ENCODE measurements at places on chromosomes 6 and 20. TPM values are rescaled to one million over a fixed set of nuclear protein-coding genes. Genes with fewer than 3 reads are reported as not detected.
A peak's percentile ranks its signal among the peaks of the same experiment; 100 is the strongest.

The ANGPT4 gene
- total RNA-seq = not detected

DNA sequence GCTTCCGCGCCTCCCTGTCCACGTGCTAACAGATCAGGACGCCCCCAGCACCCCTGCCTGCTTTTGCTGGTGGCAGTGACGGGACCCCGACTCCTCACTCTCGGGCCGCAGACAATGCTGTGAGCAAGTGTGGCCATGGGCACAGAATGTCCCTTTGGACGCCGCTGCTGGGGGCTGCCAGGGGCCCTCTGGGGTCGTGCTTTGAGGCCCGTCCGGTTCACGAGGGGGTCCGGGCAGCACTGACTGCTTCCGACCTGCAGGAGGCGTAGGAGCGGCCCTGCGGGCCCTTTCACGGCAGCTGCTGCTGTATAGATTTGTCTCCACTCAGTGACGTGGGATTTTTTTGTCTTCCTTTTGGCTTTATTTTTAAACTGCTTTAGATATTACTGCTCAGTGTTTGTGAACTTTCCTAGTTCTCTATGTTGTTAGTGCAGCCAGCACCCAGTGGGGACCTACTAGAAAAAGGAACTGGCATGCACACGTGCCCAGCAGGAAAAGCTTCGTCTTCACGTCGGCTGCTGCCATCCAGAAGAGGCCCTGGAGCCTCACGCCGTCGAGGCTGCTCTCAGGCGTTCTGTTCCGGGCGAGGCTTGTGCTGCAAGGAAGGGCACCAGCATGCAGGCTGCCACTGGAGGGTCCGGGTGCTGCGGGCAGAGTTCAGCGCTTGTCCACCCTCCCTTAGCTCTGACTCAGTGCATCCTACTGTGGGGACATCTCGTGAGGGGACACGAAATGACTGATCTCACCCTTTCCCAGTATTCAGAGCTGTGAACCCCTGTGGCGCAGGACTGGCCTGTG, 21.7 kb downstream of the UCKL1 start:
- H3K27ac ChIP-seq = no peak overlapping the region
- H3K4me3 ChIP-seq = no peak overlapping the region
- no peaks in the 10 kb centered on the region for H3K4me1 ChIP-seq
- peaks cover 34% of the 10 kb centered on the region for H3K36me3 ChIP-seq

The CLDN20 gene
- not detected for total RNA-seq

DNA sequence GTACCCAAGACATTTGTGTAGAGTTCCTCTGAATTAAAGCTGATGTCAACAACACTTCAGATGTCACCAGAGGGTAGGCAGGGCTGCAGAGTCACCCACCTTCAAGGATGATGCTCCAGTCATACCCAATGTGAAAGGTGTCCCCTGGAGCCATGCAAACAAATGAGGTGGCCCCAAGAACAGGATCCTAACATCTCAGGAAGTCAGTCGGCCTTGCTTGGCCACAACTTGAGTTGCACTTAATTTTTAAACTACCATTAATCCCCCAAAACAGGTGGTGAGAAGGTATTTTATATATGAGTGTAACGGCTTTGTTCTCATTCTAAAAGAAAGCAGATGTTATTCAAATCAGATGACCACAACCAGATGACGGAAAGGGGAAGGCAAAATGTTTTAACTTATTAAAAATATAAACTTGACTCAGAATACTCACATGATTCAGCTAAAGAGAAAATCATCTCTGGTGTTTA, 21.1 kb upstream of the SERPINB1 start:
- peaks cover 7% of the 10 kb centered on the region for H3K36me3 ChIP-seq
- H3K4me3 ChIP-seq = no peak overlapping the region
- DNase-seq = peak; percentile 67
- peaks cover 83% of the 10 kb centered on the region for H3K4me1 ChIP-seq
- no peaks in the 10 kb centered on the region for H3K27me3 ChIP-seq

GRCh38 chr20:32480371-32481241, 104.5 kb downstream of the NOL4L start:
- H3K4me1 ChIP-seq = peaks cover 55% of the 10 kb centered on the region
- H3K27ac ChIP-seq = no peak overlapping the region
- no peak overlapping the region for H3K4me3 ChIP-seq
- no peaks in the 10 kb centered on the region for H3K36me3 ChIP-seq
- no peak for DNase-seq

- H3K27ac ChIP-seq = no peak overlapping the region
- H3K4me1 ChIP-seq = no peaks in the 10 kb centered on the region
- H3K27me3 ChIP-seq = no peaks in the 10 kb centered on the region
- peaks cover 11% of the 10 kb centered on the region for H3K36me3 ChIP-seq
Observed at GRCh38 chr6:159615918-159616317, 77.1 kb downstream of the SOD2 start.

The GHRH gene
- total RNA-seq = not detected

GRCh38 chr6:150382171-150382570, 13.4 kb downstream of the IYD start:
- no peak overlapping the region for H3K4me3 ChIP-seq
- no peak overlapping the region for H3K27ac ChIP-seq
- DNase-seq = no peak
- peaks cover 14% of the 10 kb centered on the region for H3K27me3 ChIP-seq

The DOP1A gene
- total RNA-seq = 6.6 TPM

The COL12A1 gene
- not detected for total RNA-seq

The COL20A1 gene
- not detected for total RNA-seq

DNA sequence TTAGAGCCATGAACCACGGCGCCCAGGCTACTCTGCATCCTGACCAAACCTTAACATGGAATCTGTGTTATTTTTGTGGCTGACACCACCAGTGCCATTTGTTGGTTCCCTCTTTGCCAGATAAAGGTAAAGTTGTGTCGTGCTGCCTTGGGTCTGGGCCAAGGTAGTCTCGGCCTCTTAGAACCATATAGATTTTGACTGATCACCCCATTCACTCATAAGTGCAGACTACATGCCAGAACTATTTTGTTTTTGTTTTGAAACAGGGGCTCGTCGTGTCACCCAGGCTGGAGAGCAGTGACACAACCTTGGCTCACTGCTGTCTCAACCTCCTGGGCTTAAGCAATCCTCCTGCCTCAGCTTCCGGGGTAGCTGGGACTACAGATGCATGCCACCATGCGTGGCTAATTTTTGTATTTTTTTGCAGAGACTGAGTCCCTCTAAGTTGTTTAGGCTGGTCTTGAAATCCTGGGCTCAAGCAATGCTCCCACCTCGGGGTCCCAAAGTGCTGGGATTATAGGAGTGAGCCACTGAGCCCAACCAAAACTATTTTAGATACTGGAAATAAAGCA, 19.2 kb upstream of the RIPOR3 start:
- no peak overlapping the region for H3K4me3 ChIP-seq
- no peak overlapping the region for H3K27ac ChIP-seq
- DNase-seq = no peak
- no peaks in the 10 kb centered on the region for H3K36me3 ChIP-seq

The DYNLRB1 gene
- total RNA-seq = 66.6 TPM

DNA sequence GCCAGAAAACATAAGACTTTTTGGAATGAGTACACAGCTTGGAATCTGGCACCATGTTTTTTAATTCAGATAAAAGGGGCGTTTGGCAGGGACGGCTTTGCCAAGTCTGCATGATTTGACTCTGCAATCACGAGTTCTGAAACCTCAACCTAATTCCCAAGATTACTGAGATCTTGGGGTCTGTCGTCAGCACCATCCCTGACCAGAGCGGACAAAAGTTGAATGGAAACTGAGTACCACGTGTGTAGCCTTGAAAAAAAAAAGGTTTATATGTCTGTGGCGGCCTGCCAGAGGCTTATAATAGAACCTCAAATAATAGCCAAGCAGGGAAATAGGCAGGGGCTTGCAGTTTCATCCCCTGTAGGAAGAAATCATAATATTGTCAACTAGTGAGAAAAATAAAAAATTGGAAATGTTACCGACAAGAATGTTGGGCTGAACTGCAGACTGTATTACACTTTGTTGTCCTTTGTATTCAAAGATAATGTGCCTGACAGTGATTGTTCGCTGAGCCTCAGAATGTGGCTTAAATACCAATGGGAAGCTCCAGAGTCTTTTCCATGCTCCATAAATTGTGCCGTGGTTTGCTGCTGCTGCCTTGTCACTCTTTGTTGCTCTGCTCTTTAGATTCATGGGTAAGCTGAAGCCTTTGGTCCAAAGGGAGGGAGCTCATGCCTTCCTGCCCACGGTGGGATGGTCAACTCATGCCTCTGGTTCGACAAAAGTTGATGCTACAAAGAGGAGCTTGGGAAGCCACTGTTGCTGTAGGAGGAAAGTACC, 118.8 kb upstream of the ARID1B start:
- no peak overlapping the region for H3K4me3 ChIP-seq
- no peak for DNase-seq
- H3K36me3 ChIP-seq = no peaks in the 10 kb centered on the region
- H3K27me3 ChIP-seq = no peaks in the 10 kb centered on the region

DNA sequence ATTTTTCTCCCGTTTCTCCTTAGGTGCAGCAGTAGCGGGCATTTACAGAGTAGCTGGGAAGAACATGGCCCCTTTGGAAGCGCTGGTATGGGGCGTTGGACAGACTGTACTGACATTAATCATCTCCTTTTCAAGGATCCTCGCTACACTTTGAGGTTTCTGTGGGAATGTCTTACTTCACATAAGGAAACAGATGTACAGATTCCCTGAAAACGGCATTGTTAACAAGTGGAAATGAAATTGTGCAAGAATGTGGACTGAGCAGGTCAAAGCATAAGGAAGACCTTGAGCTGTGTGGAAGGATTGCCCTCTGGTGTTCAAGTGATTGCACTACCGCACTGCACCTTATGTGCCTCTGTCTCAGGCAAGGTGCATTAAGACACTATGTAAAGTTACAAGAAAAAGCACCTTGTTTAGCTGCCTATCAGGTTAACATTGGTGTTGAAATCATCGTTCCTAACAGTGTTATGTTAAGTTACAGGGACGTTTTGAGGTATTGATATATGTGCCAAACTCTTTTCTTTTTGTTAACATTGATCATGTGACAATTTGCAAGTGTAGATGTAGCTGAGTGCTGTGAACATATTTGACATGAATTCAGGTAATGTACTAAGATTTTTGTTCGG, 38.0 kb downstream of the TMEM170B start:
- H3K4me1 ChIP-seq = no peaks in the 10 kb centered on the region
- H3K27ac ChIP-seq = no peak overlapping the region
- H3K36me3 ChIP-seq = no peaks in the 10 kb centered on the region
- H3K4me3 ChIP-seq = no peak overlapping the region
- DNase-seq = peak; percentile 69
- no peaks in the 10 kb centered on the region for H3K27me3 ChIP-seq

- no peak overlapping the region for H3K4me3 ChIP-seq
- no peak overlapping the region for H3K27ac ChIP-seq
- peaks cover 21% of the 10 kb centered on the region for H3K27me3 ChIP-seq
- H3K36me3 ChIP-seq = no peaks in the 10 kb centered on the region
- peaks cover 8% of the 10 kb centered on the region for H3K4me1 ChIP-seq
Observed at GRCh38 chr6:6091608-6092002, 84.9 kb upstream of the NRN1 start.

DNA sequence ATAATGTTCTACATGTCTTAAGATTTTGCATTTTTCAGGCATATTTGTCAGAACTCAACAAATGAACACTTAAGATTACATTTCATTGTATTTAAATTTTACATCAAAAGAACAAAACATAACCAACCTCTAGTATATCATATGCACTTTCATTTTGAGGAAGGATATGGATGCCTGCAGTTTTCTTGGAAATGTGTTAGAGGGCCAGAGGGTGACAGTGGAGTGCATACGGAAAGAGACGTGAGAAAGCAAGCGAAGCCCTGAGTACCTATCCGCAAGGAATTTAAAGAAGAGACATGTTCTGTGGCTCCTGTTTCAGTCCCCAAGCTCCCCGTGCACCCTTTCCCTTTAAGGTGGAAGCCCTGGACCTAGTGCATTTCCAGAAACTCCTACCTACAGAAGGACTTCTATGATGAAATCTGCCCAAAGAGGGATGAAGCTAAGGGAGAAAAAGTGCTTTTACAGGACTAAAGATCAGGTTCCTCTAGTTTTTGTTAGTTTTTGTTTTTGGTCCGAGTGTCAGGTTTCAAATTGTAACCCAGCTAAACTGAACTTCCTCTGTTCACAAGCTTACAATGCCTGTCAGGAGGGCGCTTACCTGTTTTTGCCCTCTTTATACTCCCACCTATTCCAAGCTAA, 38.8 kb downstream of the EZR start:
- DNase-seq = no peak
- no peak overlapping the region for H3K4me3 ChIP-seq
- peaks cover 32% of the 10 kb centered on the region for H3K4me1 ChIP-seq
- peak overlapping the region; percentile 12 for H3K27ac ChIP-seq
- peaks cover 79% of the 10 kb centered on the region for H3K36me3 ChIP-seq

- H3K36me3 ChIP-seq = peaks cover 29% of the 10 kb centered on the region
- H3K27ac ChIP-seq = no peak overlapping the region
- H3K4me3 ChIP-seq = no peak overlapping the region
- no peaks in the 10 kb centered on the region for H3K4me1 ChIP-seq
Observed at GRCh38 chr6:151060096-151060765, 179.5 kb upstream of the AKAP12 start.

DNA sequence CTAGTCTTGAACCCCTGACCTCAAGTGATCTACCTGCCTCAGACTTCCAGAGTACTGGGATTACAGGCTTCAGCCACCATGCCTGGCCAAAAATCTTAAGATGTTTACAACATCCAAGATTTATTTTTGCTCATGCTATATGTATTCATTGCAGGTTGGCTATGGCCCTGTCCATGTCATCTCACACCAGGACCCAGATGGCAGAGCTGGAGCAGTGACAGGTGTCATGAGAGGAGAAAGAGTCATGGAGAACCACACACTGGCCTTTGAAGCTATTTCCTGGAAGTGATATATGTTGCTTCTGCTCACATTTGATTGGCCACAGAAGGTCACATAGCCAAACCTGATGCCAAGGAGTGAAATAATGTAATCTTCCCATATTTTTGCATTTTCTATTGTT, 13.8 kb upstream of the DDR1 start:
- peak overlapping the region; percentile 90 for H3K27ac ChIP-seq
- peak; percentile 35 for DNase-seq
- no peaks in the 10 kb centered on the region for H3K27me3 ChIP-seq
- no peak overlapping the region for H3K4me3 ChIP-seq
- peaks cover 28% of the 10 kb centered on the region for H3K4me1 ChIP-seq

GRCh38 chr6:87180105-87180728, 24.9 kb downstream of the ZNF292 start:
- H3K27ac ChIP-seq = peak overlapping the region; percentile 61
- H3K27me3 ChIP-seq = no peaks in the 10 kb centered on the region
- peaks cover 88% of the 10 kb centered on the region for H3K4me1 ChIP-seq
- DNase-seq = no peak
- no peak overlapping the region for H3K4me3 ChIP-seq

GRCh38 chr6:11538819-11539468, 1.4 kb downstream of the TMEM170B start:
- H3K36me3 ChIP-seq = no peaks in the 10 kb centered on the region
- H3K4me3 ChIP-seq = peak overlapping the region; percentile 74
- H3K27me3 ChIP-seq = peaks cover 7% of the 10 kb centered on the region
- no peak overlapping the region for H3K27ac ChIP-seq

The CDH26 gene
- 1.0 TPM for total RNA-seq
